ENCODE measurements at places on chromosomes 5 and 9.

- H3K27me3 ChIP-seq = no peaks in the 10 kb centered on the region
- no peaks in the 10 kb centered on the region for H3K36me3 ChIP-seq
- no peaks in the 10 kb centered on the region for H3K4me1 ChIP-seq
- no peak overlapping the region for H3K27ac ChIP-seq
- no peak overlapping the region for H3K4me3 ChIP-seq
Observed at GRCh38 chr5:7794311-7794710, 56.6 kb downstream of the CFAP90 start.

DNA sequence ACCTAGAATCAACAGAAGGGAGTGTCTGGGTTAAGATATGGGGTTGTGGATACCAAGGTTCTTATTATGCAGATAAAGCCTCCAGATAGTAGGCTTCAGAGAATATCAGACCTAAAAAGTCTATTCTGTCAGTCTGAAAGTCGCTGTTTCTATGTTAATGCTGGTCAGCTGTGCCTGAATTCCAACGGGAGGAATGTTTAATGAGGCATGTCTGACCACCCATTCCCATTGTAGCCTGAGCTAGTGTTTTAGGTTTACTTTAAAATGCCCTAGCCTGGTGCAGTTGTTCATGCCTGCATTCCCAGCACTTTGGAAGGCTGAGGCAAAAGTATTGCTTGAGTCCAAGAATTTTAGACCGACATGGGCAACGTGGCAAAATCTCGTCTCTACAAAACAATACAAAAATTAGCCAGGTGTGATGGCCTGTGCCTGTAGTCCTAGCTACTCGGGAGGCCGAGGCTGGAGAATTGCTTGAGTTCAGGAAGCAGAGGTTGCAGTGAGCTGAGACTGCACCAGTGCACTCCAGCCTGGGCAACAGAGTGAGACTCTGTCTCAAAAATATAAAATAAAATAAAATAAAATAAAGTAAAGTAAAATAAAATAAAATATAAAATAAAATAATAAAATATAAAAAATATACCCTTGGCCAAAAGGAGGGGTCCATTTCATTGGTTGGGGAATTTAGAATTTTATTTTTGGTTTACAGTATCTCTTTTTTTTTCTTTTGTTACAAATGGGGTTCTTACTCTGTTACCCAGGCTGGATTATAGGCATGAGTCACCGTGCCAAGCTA is 7.8 kb upstream of the SOX30 start:
- no peaks in the 10 kb centered on the region for H3K36me3 ChIP-seq
- H3K4me1 ChIP-seq = no peaks in the 10 kb centered on the region
- no peak overlapping the region for H3K4me3 ChIP-seq
- H3K27me3 ChIP-seq = no peaks in the 10 kb centered on the region
- H3K27ac ChIP-seq = no peak overlapping the region

- no peaks in the 10 kb centered on the region for H3K27me3 ChIP-seq
- no peaks in the 10 kb centered on the region for H3K4me1 ChIP-seq
- peak; percentile 66 for DNase-seq
- H3K4me3 ChIP-seq = no peak overlapping the region
- no peaks in the 10 kb centered on the region for H3K36me3 ChIP-seq
Observed at GRCh38 chr9:113492343-113493202, 29.0 kb downstream of the RGS3 start.

DNA sequence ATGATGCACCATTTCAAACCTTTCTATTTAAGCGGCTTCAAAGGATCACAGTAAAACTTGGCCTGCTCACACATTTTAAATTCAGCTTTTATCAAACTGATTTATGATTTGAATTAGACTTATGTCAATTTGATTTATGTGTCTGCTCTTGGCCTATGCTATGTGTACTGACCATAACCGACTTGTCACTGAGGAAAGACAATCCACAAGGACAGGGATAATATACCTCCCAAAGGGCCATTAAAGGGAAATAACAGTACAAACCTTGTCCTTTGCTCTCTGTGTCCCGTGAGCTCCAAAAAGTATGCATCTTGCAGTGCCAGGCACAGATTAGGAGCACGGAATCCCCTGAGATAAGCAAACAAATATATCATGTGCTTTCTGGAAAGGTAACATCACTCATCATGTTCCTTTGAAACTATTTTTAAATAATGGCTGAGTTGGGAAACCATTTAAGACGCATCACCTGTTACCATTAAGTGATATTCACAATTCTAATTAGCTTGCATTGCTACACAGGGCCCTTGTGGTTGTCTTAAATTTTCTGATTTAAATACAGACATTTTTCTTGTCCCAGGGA is 31.9 kb upstream of the FTMT start:
- DNase-seq = no peak
- H3K27me3 ChIP-seq = no peaks in the 10 kb centered on the region
- H3K27ac ChIP-seq = no peak overlapping the region
- H3K36me3 ChIP-seq = no peaks in the 10 kb centered on the region

DNA sequence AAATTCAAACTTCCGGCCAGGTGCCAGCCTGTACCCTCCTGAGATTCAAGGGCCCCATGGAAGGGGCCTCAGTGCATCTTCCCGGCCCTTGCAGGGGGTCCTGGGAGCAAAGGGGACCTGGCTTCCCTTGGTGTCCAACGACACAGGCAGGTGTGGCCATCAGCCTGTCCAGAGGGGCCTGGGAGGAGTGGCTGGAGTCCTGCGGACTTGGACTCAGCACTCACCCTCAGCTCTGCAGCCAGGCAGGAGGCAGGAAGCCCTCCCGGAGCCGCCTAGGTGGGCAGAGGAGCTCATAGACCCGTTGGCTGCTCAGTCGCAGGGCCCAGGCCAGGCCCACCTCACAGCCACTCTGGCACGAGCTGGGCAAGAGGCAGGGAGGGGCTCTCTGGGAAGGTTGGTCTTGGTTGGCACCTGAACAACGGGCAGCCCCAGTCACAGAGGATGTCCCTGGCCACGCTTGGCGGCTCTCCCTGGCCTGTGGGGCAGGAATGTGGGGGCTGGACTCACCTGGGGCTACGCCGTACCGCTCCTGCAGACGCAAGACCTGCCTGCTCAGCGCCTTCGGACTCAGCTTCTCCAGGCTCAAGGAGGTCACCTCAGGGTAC is 53.8 kb upstream of the NRARP start:
- DNase-seq = no peak
- H3K27ac ChIP-seq = no peak overlapping the region
- no peaks in the 10 kb centered on the region for H3K4me1 ChIP-seq
- H3K4me3 ChIP-seq = no peak overlapping the region

GRCh38 chr5:34655354-34655991 is 655 bp upstream of the RAI14 start:
- H3K27me3 ChIP-seq = no peaks in the 10 kb centered on the region
- H3K4me3 ChIP-seq = peak overlapping the region; percentile 96
- H3K36me3 ChIP-seq = no peaks in the 10 kb centered on the region
- H3K4me1 ChIP-seq = no peaks in the 10 kb centered on the region
- H3K27ac ChIP-seq = peak overlapping the region; percentile 95
- peak; percentile 66 for DNase-seq

DNA sequence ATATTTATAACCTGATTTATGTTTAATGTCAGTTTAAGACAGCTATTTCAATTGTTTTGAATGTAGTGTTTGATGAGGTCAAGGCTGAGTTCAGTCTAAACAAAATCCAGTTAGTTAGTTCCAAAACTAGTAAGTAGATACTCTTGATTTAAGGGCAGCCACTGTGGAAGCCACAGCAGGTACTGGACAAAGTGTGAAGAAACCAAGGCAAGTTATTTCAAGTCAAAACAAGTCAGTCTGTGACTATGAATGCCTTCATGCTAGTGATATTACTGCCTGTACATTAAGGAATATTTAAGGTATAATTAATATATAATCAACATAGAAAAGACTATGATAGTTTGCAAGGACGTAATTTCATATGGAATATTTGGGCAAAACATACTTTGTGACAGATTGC is 362.3 kb downstream of the DMRTA1 start:
- no peak overlapping the region for H3K27ac ChIP-seq
- H3K36me3 ChIP-seq = no peaks in the 10 kb centered on the region
- H3K4me3 ChIP-seq = no peak overlapping the region
- H3K27me3 ChIP-seq = no peaks in the 10 kb centered on the region
- no peaks in the 10 kb centered on the region for H3K4me1 ChIP-seq

DNA sequence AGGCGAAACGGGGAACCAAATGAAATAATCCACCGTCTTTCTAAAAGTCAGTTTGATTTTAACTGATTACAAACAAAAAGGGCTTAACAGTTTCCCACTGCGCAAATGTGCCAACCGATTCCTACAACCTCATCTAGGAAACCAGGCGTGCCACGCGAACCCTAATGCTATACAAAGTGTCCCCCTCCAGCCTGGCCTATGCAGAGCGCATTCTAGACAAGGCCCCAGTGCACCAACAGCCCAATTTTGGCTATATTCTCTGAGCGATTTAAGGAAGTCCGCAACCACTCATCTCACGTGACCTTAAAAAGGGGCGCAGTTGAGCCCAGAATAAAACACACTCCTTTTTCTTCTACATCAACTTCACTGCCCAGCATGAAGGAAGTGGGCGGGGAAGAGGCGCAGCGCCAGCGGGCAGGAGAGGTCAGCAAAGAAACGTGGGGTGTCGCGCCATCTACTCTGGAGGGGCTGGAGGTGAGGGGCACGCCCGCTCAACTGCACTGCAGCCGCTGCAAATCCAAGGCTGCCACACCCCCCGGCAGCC is 779 bp downstream of the FAM13B start:
- H3K4me1 ChIP-seq = peaks cover 20% of the 10 kb centered on the region
- DNase-seq = peak; percentile 58
- H3K36me3 ChIP-seq = no peaks in the 10 kb centered on the region
- H3K27ac ChIP-seq = peak overlapping the region; percentile 99
- H3K27me3 ChIP-seq = no peaks in the 10 kb centered on the region

DNA sequence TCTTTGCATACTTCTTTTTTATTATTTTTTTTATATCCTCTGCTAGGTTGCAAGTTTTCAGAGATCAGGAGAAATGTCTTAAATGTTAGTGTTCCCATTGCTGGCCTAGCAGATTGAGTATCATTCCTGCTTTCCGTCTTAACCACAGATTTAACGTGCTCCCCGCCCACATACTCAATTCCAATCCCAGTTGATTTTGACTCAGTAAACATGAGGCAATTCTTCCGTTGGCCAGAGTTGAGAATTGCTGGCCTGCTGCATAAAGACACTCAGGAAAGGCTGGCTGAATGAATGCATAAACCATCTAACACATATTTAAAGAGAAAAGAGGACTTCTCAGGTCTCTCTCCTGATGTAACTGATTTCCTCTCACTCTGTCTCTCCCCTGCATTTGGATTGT is 46.8 kb upstream of the PLPP6 start:
- H3K36me3 ChIP-seq = no peaks in the 10 kb centered on the region
- H3K4me3 ChIP-seq = no peak overlapping the region
- no peaks in the 10 kb centered on the region for H3K27me3 ChIP-seq
- H3K27ac ChIP-seq = peak overlapping the region; percentile 15
- H3K4me1 ChIP-seq = no peaks in the 10 kb centered on the region
- DNase-seq = no peak

- H3K27ac ChIP-seq = no peak overlapping the region
- no peaks in the 10 kb centered on the region for H3K27me3 ChIP-seq
- no peaks in the 10 kb centered on the region for H3K36me3 ChIP-seq
- DNase-seq = no peak
- no peaks in the 10 kb centered on the region for H3K4me1 ChIP-seq
- no peak overlapping the region for H3K4me3 ChIP-seq
Observed at GRCh38 chr5:179438011-179438441, 92.8 kb upstream of the ADAMTS2 start.

GRCh38 chr9:31146485-31147166 is 1237.8 kb upstream of the ACO1 start:
- no peak overlapping the region for H3K27ac ChIP-seq
- no peak for DNase-seq
- no peak overlapping the region for H3K4me3 ChIP-seq
- no peaks in the 10 kb centered on the region for H3K4me1 ChIP-seq
- no peaks in the 10 kb centered on the region for H3K36me3 ChIP-seq

DNA sequence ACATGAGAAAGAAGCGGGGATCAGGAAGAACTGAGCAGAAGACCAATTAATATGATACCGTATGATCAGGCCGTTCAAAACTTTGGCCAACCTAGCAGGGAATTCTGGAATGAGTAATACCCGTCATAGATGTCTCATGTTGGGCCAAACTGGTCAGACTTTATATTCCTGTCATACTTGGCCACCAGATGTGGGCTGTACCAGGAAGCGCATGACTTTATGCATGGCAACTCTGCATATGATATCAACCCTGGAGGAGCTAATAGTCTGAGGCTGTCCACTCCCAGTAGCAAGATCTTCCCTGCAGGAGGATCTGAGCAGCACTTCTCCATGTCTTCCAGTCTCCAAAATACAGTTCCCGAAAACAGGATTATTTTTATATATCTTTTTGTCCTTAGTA is 68.5 kb upstream of the NAA35 start:
- no peak overlapping the region for H3K4me3 ChIP-seq
- no peaks in the 10 kb centered on the region for H3K4me1 ChIP-seq
- DNase-seq = no peak
- no peak overlapping the region for H3K27ac ChIP-seq
- H3K36me3 ChIP-seq = no peaks in the 10 kb centered on the region

GRCh38 chr9:98777618-98778017 is 18.7 kb downstream of the ANKS6 start:
- no peak overlapping the region for H3K27ac ChIP-seq
- H3K4me1 ChIP-seq = no peaks in the 10 kb centered on the region
- no peaks in the 10 kb centered on the region for H3K27me3 ChIP-seq
- no peak overlapping the region for H3K4me3 ChIP-seq
- DNase-seq = peak; percentile 1

GRCh38 chr9:121604654-121605053 is 46.8 kb upstream of the DAB2IP start:
- peaks cover 8% of the 10 kb centered on the region for H3K4me1 ChIP-seq
- no peak for DNase-seq
- H3K4me3 ChIP-seq = no peak overlapping the region
- H3K27ac ChIP-seq = no peak overlapping the region

DNA sequence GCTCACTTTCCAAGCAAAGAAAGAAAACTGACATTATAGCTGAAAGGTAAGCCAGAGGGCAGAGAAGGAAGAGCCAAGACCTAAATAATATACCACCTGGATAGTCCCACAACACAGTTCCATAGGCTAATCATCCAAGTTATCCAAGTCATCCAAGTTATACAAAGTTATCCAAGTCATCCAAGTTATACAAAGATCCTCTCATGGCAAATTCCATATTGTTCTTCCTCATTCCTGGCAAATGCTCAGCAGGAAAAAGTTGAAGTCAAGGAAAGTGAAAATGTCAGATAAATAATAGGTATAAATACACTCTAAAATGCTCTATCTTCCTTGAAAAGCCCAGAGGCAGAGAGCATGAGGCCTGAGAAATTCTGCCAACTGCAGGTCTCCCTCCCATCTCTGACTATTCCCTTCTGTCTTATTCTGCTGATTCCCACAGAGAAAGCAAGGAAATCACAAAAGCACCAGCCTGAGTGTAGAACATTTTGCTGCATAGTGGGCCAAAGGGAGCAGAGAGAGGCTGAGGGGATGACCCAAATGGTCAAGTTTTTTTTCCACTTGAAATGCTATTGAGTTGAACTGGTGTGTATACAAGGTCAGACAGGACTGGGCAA is 12.5 kb downstream of the MCTP1 start:
- no peaks in the 10 kb centered on the region for H3K4me1 ChIP-seq
- no peaks in the 10 kb centered on the region for H3K27me3 ChIP-seq
- no peak overlapping the region for H3K4me3 ChIP-seq
- no peak for DNase-seq
- H3K36me3 ChIP-seq = no peaks in the 10 kb centered on the region

GRCh38 chr5:91137647-91138046 is 245.5 kb downstream of the ARRDC3 start:
- no peak overlapping the region for H3K27ac ChIP-seq
- no peak overlapping the region for H3K4me3 ChIP-seq
- no peaks in the 10 kb centered on the region for H3K4me1 ChIP-seq
- DNase-seq = no peak
- H3K36me3 ChIP-seq = no peaks in the 10 kb centered on the region

- H3K4me1 ChIP-seq = no peaks in the 10 kb centered on the region
- H3K27me3 ChIP-seq = no peaks in the 10 kb centered on the region
- H3K4me3 ChIP-seq = no peak overlapping the region
Observed at GRCh38 chr5:125295405-125295872, 549.0 kb upstream of the ZNF608 start.
